ENCODE measurements at places on chromosomes 11 and 22. TPM values are rescaled to one million over a fixed set of nuclear protein-coding genes. Genes with fewer than 3 reads are reported as not detected.

GRCh38 chr11:120025606-120026335 lies 112.1 kb downstream of the TRIM29 start:
- no peak overlapping the region for H3K4me3 ChIP-seq
- no peak for DNase-seq
- no peaks in the 10 kb centered on the region for H3K36me3 ChIP-seq

- no peaks in the 10 kb centered on the region for H3K27me3 ChIP-seq
- H3K4me3 ChIP-seq, result no peak overlapping the region
- H3K27ac ChIP-seq, result no peak overlapping the region
- H3K4me1 ChIP-seq, result no peaks in the 10 kb centered on the region
- H3K36me3 ChIP-seq, result no peaks in the 10 kb centered on the region
- DNase-seq, result no peak
Measured at GRCh38 chr11:28566339-28567089, 458.3 kb downstream of the METTL15 start.

DNA sequence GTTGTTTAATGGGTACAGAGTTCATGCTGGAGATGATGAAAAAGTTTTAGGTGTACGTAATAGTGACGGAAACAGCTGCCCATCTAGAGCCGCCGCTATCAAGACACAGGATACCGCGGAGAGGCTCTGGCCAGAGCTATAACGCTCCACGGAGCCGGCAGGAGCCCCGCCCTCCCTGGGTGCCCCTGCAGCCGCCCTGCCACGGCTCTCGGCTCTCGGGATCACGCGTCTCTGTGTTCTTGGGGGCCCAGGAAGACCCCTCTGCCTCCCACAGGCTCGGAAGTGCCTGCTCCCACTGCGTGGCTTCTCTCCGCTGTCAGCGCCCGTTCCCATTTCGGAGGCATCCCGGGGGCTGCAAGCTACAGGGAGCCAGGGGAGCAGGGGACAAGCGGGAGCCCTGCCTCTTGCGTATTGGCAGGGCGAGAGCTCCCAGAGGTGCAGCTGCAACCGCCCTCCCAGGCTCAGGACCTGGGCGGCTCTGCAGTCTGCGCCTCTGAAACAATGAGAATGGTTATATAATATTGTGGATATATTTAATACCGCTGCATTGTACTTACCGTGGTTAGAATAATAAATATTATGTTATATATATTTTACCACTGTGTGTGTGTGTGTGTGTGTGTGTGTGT lies 13.7 kb downstream of the GLYATL2 start:
- H3K27me3 ChIP-seq, result no peaks in the 10 kb centered on the region
- H3K4me3 ChIP-seq, result no peak overlapping the region
- H3K27ac ChIP-seq, result no peak overlapping the region
- no peak for DNase-seq
- no peaks in the 10 kb centered on the region for H3K4me1 ChIP-seq

GRCh38 chr11:82631722-82632630 lies 101.7 kb downstream of the FAM181B start:
- no peaks in the 10 kb centered on the region for H3K36me3 ChIP-seq
- no peaks in the 10 kb centered on the region for H3K4me1 ChIP-seq
- no peaks in the 10 kb centered on the region for H3K27me3 ChIP-seq
- no peak for DNase-seq

The PKDREJ gene
- total RNA-seq, result not detected

The ZBED5 gene
- total RNA-seq, result 72.0 TPM
